ENCODE measurements at places on chromosomes 5 and 9. TPM values are rescaled to one million over a fixed set of nuclear protein-coding genes. Genes with fewer than 3 reads are reported as not detected.

The PFN3 gene
- not detected for total RNA-seq

- no peak overlapping the region for H3K4me3 ChIP-seq
- no peaks in the 10 kb centered on the region for H3K27me3 ChIP-seq
- DNase-seq = no peak
- no peak overlapping the region for H3K27ac ChIP-seq
- no peaks in the 10 kb centered on the region for H3K36me3 ChIP-seq
Measured at GRCh38 chr9:86511614-86512360, 157.6 kb upstream of the TUT7 start.

The CDH6 gene
- total RNA-seq = 55.5 TPM

DNA sequence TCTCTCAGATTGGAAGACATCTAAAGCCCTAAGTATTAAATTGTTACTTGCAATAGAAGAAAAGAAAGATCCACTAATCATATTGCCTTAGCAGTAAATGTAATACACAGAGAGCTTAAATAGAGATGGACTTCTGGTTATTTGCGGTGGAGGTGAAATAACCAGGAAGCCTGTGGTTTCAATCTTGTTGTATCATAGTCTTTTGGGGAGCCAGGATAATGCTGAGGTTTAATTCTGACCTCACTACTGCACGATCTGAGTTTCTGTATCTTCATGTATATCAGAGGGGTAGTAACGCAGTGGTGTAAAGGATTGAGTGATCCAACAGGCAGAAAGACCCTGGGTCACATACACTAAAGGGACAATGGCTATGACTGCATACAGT is 71.7 kb downstream of the ANKRD55 start:
- no peak overlapping the region for H3K4me3 ChIP-seq
- no peaks in the 10 kb centered on the region for H3K36me3 ChIP-seq
- H3K27me3 ChIP-seq = no peaks in the 10 kb centered on the region
- no peak for DNase-seq
- no peak overlapping the region for H3K27ac ChIP-seq
- H3K4me1 ChIP-seq = peaks cover 22% of the 10 kb centered on the region

GRCh38 chr5:94793816-94794198 is 175.3 kb downstream of the SLF1 start:
- no peak overlapping the region for H3K4me3 ChIP-seq
- DNase-seq = no peak
- H3K36me3 ChIP-seq = no peaks in the 10 kb centered on the region
- H3K4me1 ChIP-seq = peaks cover 12% of the 10 kb centered on the region
- H3K27ac ChIP-seq = peak overlapping the region; percentile 47

Measured in chondrocyte (in vitro differentiated cells).